ENCODE measurements at places on chromosomes 6 and 20.

GRCh38 chr20:19977373-19977770, 39.8 kb upstream of the NAA20 start:
- no peak for DNase-seq

DNA sequence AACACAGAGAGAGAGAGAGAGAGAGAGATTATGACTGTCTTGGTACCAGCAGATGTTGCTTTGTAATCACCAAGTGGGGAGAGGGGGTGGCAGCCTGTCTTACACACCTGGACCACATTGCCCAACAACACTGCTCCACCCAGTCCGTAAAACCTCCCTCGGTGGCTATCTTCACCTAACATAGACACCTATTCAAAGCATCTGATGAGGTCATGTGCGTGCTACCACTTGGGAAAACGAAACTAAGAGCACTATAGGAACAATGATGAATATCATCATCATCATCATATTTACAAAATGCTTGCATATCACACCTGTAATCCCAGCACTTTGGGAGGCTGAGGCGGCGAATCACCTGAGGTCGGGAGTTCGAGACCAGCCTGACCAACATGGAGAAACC, 24.1 kb upstream of the SALL4 start:
- no peak for DNase-seq

DNA sequence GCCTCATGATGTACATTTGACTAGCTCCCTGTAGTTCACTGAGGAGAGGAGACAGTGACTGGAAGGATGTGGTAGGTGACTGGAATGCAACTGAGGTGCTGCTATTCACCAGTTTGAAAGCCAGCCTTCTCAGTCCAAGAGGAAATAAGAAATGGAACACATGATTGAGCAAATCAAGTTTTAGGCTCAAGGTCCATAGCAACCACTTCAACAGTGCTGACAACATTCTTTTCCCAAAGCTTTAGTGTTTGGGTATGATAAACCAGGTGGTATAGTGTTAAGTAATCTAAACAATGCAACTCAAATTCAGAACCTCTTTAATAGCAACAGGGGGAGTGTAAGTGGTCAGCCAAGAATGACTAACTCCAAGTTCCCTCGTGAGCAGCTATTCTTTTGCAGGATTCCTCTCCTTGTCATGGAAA, 9.2 kb downstream of the ZHX3 start:
- DNase-seq: no peak

GRCh38 chr6:112979830-112980229, 632.7 kb downstream of the RFPL4B start:
- DNase-seq: no peak

- peak; percentile 67 for DNase-seq
Observed at GRCh38 chr6:14075095-14075503, 42.5 kb upstream of the CD83 start.

DNA sequence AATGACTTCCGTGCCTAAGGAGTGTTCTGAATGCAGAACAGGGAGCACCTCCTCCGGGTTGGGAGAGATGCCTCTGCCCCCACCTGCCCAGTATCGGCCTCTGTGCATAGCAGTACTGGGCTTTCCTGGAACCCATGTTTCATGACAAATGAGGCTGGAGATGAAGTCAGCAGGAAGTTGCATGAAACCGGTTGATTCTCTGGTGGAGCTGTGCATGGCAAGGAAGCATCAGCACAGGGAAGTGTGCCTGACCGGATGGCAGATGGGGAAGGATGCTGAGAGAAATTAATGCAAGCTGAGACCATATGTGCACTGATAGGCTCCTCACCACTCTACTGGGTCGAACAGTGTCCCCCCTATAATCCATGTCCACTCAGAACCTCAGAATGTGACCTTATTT, 155.5 kb downstream of the CDH26 start:
- DNase-seq: no peak

GRCh38 chr6:57283106-57283505, 34.3 kb upstream of the PRIM2 start:
- DNase-seq: no peak

GRCh38 chr6:5235830-5236229, 24.9 kb downstream of the LYRM4 start:
- DNase-seq: no peak

DNA sequence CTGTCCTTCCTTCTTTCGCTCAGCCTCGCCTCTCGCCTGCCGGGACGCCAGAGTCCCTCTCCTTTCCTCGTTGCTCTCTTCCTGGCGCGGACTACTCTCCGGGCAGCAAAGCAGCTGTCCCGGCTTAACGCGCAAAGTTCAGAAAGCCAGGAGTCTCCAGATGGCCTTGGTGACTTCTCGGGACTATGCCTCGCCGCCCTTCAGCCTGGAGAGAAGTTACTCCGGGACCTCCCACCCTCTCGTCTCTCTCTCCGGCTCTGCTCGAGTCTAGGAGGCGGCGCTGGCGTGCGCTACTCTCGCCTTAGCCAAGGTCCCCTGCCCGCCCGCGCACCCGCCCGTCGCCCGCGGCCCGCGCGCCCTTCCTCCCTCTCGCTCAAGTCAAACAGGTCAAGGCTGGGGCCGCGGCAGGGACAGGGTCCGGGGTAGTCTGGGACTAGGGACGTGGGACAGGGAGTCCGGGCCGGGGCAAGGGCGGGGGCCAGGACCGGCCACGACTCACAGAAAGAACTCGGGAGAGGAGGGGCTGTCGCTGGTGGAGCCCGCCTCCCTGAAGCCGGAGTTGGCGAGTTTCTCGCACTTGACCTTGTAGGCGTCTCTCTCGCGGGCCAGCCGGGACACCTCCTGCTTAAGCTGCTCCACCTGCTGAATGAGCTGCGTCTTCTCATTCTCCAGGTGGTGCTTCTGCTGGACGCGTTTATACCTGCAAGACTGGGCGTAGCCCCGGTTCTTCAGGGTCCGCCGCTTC, 1.5 kb downstream of the MAFB start:
- no peak for DNase-seq

DNA sequence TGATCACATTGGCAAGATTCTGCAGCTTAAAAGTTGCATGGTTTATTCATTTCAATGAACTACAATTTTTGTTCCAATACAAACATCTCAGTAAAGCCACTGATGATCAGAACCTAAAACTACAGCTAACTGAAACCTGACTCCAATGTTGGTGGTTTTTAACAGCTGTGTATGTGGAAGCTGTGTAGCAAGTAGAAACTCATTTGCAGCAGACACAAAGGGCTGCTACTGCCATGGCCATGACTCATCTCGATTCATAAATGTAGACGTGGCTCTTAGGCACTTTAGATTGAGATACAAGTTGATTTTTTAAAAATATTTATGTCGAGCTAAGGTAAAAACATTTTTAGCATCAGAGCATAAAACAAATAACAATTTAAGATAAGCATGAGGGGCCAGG, 19.5 kb upstream of the MAP3K4 start:
- no peak for DNase-seq

- DNase-seq: no peak
Observed at GRCh38 chr20:61560361-61560853, 308.3 kb downstream of the CDH4 start.

- DNase-seq: no peak
Observed at GRCh38 chr6:79138146-79138545, 60.1 kb upstream of the PHIP start.

- DNase-seq: no peak
Observed at GRCh38 chr20:23226612-23227265, 123.9 kb upstream of the NXT1 start.

DNA sequence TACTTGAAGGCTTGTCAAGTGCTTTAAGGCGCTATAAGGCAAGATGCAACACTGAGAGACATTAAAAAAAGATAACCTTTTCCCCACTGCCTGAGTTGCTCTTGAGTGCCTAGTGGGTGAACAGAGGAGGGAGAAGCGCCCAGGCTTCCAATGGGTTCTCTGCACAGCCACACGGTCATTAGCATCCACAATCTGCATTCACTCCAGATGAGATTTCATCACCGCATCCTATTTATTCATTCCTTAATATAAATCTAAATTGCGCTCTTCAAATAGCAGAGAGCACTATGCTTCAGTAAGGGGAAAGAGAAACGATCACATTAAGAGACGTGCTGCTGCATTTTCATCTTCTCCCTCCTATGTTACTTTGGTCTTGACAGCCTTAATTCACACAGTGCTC, 219.2 kb downstream of the ATXN1 start:
- DNase-seq: no peak

DNA sequence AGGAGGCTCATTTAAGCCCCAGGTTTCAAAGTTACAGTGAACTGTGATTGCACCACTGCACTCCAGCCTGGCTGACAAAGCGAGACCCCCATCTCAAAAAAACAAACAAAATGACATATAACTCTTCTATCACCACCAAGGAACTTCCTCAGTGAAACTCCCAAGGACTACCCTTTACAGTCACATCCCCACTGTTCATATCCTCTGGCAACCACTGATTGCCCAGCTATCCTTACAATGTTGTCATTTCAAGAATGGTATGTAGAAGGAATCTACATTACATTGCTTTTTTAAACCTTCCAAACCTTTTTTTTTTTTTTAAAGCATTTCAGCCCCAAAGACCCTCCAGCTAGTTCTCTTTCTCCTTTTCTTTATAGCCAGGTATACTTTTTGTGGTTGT, 123.1 kb upstream of the CARMIL1 start:
- no peak for DNase-seq

GRCh38 chr6:51531623-51532022, 555.8 kb downstream of the PKHD1 start:
- DNase-seq: no peak

- DNase-seq: no peak
Observed at GRCh38 chr6:47375426-47375825, 65.7 kb upstream of the TNFRSF21 start.

DNA sequence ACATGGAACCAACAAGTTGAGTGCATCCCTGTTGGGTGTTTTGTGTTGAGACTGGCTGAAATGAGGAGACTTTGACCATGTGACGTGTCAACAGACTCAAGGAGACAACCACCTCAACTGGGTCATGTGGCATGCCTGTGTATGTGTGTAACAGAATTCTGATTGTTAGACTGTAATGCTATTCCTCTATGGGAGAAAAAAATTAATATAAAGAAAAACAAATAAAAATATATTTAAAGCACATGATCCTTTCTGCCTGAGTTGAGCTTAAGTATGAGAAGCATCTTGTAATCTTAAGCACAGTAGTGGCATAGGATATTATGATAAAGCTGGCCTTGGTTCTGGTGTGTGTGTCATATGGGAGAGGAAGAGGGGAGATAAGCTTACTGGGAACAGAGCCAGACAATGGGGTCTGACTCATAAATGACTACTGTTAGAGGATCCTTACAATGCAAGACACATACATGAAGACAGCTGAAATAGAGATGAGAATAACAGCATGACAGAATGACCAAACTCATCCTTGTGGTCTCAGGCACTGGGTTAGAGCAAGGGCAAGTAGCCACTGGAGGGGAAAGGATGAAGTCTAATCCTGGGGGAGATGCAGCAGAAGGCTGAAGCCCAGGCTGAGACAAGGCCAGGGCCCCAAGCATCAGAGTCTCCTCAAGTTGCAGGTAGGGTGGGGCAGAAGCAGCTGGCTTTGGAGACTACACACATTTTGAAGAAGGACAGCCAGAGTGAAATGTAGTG, 9.2 kb downstream of the TP53INP2 start:
- DNase-seq: no peak

GRCh38 chr6:125839471-125839870, 48.7 kb downstream of the NCOA7 start:
- DNase-seq: no peak

- no peak for DNase-seq
Observed at GRCh38 chr20:40754339-40754943, 65.4 kb upstream of the MAFB start.

GRCh38 chr6:12608016-12608860, 108.3 kb upstream of the PHACTR1 start:
- DNase-seq: no peak

DNA sequence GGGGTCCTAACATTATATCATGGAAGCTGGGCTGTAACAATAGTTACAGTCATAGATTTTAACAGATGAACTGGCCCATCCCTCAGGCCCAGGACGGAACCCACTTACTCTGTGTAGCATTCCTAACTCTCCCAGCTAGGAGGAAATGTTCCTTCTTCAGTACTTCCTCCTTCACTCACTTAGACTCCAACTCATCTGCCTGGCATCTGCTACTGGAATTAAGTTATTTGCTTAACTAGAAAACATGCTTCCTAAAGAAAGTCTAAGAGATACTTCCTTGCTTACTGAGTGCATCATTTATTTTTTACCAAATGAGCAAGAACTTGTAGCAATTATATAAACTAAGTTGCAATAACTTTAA, 20.5 kb downstream of the GCLC start:
- DNase-seq: no peak

GRCh38 chr6:6771224-6771945, 182.9 kb downstream of the LY86 start:
- no peak for DNase-seq

- no peak for DNase-seq
Observed at GRCh38 chr6:27267857-27268434, 20.4 kb downstream of the PRSS16 start.

- DNase-seq: no peak
Observed at GRCh38 chr20:57301026-57301425, 28.6 kb upstream of the SPO11 start.

DNA sequence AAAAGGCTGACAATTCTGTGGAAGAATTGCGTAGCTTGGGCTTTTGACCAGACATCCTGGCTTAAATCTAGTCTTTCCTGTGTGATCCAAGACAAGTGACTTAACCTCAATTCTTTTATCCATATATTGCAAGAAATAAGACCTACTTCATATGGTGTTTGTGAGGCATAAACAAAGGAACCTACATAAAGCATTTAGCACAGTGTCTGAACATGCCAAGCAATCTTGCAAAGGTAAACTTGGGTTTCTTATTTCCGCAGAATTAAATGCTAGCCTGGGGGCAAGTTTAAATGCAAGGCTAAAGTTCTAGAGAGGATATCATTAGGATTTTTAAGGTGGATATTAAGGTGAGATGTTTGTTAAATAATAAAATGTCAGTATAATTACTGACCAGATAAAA, 47.9 kb downstream of the HDDC2 start:
- no peak for DNase-seq

GRCh38 chr20:39713076-39713840, 751.1 kb downstream of the DHX35 start:
- DNase-seq: no peak

GRCh38 chr6:105384004-105384403, 18.9 kb downstream of the PREP start:
- no peak for DNase-seq

- peak; percentile 4 for DNase-seq
Observed at GRCh38 chr6:130776287-130776925, 50.8 kb upstream of the SMLR1 start.

DNA sequence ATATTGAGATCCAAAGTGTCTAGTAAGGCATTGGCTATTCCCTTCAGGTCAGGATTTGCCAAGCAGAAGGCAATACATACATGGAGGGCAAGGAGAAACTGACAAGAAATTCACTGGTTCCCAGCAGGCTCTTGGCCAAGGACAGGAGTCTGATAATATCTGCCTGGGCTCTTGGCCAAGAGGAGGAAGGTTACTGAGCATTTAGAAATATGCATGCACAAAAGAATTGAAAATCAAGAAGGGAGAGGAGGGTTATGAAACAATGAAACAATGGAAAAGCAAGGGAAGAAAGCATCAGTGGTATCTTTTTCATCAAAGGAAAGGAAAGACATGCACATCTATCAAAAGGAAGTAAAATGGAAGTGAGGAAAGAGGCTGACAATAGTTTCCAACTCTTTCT, 42.4 kb downstream of the ARHGAP18 start:
- DNase-seq: no peak

GRCh38 chr6:97674802-97675201, 391.8 kb upstream of the MMS22L start:
- no peak for DNase-seq

GRCh38 chr20:62236766-62237513, 1.4 kb upstream of the OSBPL2 start:
- no peak for DNase-seq

GRCh38 chr6:81252231-81252630, 500.2 kb downstream of the TENT5A start:
- DNase-seq: no peak

Measured in CD4-positive, alpha-beta T cell treated with Interleukin-10 for 1 hour (primary cell).